ENCODE measurements at places on chromosomes 13 and 19. TPM values are rescaled to one million over a fixed set of nuclear protein-coding genes. Genes with fewer than 3 reads are reported as not detected.

DNA sequence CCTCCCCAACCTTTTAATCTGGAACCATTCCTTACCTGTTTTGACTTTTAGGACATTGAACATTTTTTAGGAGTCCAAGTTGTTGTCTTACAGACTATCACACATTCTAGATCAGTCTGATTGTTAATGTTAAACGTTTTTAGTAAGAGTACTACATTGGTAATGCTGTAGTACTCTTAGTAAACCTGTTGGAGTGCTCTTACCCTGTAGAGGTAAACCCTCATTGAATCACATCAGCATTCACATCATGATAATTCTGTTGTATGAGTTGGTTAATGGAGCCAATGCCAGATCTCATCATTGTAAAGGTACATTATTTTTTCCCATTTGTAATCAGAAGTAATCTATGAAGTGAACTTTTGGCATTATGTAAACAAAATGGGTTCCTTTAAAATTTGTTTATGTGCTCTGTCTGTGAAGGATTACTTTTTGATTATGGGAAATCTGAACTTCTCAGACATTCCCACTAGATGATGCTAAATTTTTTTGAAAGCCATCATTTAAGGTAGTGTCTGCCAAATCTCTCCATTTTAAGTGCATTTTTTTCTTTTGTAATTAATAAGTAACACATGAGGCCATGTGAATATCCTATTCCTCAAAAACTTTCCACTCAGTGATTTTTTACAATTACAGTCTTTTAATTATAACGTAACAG, 55.2 kb downstream of the VWA8 start:
- no peak for DNase-seq

GRCh38 chr19:3479177-3479833, 1.0 kb downstream of the SMIM24 start:
- DNase-seq: no peak

GRCh38 chr13:79528356-79528755, 47.4 kb downstream of the NDFIP2 start:
- no peak for DNase-seq

CA11 gene
- total RNA-seq: 9.6 TPM

KLK7 gene
- total RNA-seq: not detected

C13orf46 gene
- 7.5 TPM for total RNA-seq

Measured in ureter (tissue), 1 donor.